ENCODE measurements at places on chromosomes 16 and 17.

GRCh38 chr17:78716292-78716691 is 65.8 kb downstream of the CYTH1 start:
- no peak for DNase-seq

DNA sequence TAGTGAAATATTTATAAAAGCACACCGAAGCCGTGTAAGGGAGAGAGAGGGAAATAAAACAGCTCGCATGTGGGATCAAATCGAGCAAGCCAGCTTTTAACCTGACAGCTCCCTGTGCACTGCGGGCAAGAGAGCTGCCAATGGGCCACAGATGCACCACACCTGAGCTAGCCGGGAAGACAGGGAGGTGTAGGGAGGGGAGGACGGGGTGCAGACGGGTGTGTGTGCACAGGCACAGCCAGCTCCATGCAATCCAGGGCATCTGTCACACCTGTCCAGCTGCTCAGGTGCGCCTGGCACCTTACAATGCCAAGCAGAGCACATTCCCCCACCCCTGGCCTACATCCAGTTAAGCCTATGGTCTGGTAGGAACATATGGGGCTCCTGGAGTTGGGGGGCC is 70.0 kb downstream of the C16orf78 start:
- DNase-seq, result no peak

DNA sequence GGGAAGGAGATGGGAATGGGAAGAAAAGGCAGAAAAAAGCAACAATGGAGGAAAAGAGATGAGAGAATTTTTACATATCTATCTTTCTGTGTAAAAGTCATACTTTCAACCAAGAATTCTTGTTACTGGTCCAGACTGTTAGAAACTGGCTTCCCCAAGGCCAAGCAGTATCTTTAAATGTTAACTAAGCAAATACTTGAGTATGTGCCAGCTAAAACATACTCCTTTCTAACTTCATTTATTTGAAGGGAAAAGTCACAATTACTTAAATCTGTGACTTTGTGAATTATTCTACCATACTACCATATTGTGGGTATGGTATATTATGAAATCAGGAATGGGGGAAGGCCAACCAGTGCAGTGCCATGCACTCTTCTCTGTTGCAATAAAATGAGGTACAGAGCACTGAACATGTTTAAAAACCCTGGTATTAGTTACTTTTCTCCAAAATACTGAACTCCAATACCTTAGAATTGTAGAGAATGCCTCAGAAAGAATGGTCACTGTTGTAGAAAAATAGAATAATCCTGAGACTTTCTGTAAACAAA is 92.3 kb upstream of the C17orf78 start:
- DNase-seq, result no peak

DNA sequence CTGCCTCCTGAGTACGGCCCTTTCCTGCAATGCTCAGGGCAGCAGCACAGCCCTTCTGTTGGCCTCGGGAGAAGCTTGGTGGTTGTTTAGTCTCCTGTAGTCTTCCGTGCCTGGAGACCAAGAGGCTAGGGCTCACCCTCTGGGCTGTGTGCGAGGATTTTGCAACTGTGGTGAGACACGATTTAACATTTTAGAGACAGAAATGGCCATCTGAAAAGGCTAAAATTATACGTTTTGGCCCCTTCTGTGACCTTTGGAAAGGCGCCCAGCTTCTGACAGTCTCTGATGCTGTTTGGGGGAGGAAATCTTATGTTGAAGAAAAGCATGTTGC is 33.1 kb downstream of the FOXL1 start:
- no peak for DNase-seq

GRCh38 chr16:57739756-57740422 is 4.3 kb downstream of the KATNB1 start:
- no peak for DNase-seq

- DNase-seq, result no peak
Observed at GRCh38 chr16:28574925-28575324, 21.2 kb downstream of the SGF29 start.
